Fibroblast of lung (primary cell): ENCODE measurements at places on chromosomes 6 and 20. TPM values are rescaled to one million over a fixed set of nuclear protein-coding genes. Genes with fewer than 3 reads are reported as not detected.

DNA sequence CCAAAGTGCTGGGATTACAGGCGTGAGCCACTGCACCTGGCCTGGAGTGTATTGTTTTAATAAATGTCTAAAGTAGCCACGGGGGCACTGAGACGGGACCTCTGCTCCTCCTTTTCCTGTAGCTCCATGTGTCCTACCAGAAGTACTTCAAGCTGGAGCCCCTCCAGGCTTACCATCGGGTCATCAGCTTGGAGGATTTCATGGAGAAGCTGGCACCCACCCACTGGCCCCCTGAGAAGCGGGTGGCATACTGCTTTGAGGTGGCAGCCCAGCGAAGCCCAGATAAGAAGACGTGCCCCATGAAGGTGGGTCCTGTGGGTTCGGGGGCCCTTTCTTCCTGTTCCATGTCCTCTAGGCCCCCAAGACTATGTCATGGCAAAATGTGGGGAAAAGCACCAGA lies 7.5 kb downstream of the POFUT1 start:
- no peak for DNase-seq

DNA sequence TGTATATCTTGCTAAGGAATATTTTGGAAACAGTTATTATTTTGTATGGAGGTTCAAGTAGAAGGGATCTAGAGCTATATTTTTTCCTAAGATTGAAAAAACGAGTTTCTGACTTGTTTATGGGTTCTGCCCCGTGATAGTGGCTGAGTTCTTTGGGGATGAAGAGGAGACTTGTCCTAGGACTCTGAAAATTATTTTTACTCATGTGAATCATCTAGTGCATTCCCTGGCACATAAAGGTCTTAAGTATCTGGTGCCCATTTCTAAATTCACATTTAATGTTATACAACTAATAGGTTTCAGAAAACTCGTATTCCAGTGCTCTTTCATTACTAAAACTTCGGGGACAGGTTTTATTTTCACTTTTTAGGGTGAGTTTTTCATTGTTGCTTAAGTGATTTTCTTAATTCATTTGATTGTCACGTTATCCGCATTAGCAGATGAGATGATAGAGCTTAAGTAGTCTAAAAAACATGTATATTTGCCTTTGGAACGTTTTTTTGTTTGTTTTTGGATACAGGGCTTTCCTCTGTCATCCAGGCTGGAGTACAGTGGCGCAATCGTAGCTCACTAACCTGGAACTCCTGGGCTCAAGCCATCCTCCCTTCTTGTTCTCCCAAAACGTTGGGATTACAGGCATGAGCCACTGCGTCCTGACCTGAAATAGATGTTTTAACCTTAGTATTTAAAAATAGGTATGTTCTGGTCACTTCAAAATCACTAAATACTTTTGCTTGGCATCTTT lies 2.1 kb downstream of the NFYA start:
- DNase-seq: peak; percentile 7

The OPRL1 gene
- 2.6 and 4.1 TPM in 2 replicates for total RNA-seq

GRCh38 chr6:31462964-31463870 lies 34.7 kb upstream of the MICB start:
- DNase-seq: peak; percentile 73

GRCh38 chr6:79564636-79565035 lies 27.4 kb upstream of the LCA5 start:
- no peak for DNase-seq

- no peak for DNase-seq
These were observed 3.5 kb upstream of the SYNJ2 start for GRCh38 chr6:157978021-157978783.

DNA sequence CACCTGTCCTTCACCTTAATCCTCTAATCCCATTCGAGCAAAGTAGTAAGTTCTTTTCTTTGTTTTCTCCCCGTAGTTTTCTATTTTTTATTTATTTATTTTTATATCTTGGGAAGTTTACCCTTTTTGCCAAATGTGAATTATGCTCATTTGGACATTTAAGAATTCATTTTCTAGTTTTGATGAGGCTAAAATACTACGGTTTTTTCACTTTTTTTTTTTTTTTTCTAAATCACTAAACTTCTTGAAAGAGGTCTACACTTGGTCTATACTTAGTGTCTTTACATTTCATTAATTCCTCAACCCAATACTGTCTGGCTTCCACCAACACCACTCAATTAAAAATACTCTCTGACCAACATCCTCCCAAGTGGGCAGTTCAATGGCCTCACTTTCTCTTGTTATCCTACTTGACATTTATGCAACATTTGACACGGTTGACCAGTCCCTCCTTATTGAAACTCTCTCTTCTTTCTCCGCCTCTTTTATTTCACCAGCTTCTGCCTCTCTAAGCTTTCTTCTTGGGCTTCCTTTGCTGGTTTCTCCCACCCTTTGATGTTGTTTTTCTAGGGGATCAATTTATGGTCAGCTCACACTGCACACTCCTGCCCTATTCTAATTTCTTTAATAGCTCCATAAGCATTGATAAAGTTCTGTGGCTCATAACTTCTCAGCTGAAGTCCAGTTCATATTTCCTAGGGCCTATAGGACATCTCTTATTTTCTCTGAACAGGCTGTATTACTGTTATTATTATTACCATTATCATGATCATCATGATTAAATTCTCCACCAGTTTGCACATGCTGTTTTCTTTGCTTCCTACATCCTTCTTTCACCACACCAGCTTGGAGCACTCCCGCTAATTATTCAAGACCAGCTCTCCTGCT lies 72.6 kb upstream of the CITED2 start:
- DNase-seq: no peak

GRCh38 chr20:2544211-2544610 lies 7.8 kb downstream of the TMC2 start:
- no peak for DNase-seq

- DNase-seq: no peak
These were observed 24.7 kb downstream of the WDR27 start for GRCh38 chr6:169677096-169677495.

DNA sequence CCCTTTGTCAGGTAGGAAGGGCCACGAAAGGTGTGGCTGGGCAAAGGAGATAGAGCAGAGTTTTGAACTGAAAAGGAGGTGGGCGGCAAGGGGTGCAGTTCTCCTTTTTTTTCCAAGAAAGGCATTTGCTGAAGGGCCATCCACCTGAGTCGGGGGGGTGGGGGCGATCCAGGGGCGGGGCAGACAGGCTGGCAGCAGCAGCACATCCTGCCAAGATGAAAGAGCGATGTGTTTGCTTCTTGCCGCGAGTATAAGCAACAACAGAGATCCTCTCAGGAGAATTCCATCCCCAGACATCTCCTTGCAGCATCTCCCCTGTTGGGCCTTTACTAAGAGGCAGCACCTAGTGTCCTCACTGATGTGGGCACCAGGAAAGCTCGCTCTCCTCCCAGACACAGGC lies 516.5 kb downstream of the CD83 start:
- DNase-seq: no peak

- DNase-seq: no peak
These were observed 1.8 kb downstream of the CHMP4B start for GRCh38 chr20:33812908-33813462.

GRCh38 chr20:58583176-58583575 lies 67.9 kb upstream of the STX16 start:
- DNase-seq: peak; percentile 33

GRCh38 chr6:12490904-12491571 lies 200.9 kb downstream of the EDN1 start:
- DNase-seq: peak; percentile 98

The GRM4 gene
- total RNA-seq: under 0.01 TPM in 2 replicates

The MYLK4 gene
- total RNA-seq: 0.26 and 0.33 TPM in 2 replicates

DNA sequence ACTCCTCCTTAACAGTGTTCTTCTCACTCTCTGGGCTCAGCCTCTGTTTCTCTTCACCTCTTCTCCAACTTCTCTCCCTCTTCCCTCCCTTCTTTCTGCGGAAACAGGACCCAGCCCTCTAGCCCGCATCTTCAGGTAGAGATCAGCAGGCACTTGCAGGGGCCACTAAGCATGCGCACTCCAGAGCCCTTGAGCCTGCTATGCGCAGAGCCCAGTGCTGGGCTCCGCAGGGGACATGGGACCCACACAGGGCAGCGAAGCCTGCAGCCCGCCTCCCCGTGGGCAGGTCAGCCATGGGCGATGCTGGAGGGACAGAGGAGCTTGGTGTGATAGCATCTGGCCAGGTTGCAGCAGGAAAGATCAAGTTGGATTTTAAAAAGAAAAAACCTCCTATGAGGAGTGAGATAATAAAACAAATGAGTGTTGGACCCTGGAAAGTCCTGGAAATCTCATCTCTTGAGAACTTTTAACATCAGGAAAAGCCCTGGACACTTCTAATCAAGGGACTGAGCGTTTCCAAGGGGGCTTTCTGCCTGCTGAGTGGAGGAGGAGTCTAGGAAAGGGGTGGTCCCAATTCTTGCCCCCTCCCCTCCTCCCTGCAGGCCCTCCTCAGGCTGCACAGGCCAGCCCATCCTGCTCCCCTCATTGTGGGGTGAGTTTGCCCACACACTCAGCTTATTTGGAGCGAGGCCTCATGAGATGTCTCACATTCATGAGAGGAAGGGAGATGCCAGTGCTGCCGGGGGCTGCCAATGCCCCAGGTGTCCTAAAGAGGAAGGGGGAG lies 71.9 kb downstream of the MDGA1 start:
- DNase-seq: no peak

DNA sequence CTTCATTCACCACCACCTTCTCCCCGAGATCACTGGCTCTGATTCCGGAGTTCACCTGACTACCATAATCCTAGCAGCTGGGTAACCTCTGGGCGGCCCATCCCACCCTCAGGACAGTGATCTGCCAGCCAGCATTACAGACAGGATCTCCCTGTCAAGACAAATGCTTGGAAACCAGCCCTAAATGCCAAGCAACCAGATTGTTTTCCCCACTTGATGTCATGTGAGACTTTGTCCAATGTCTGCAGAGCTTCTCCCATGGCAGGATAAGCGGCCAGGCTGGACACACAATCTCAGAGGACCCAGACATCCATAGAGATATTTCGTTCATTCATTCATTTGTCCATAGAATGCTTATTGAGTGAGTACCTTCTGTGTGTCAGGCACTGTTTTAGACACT lies 32.5 kb downstream of the PDYN start:
- DNase-seq: no peak

The TMEM74B gene
- total RNA-seq: not detected in 2 replicates

The MAFB gene
- 3.0 and 7.7 TPM in 2 replicates for total RNA-seq

GRCh38 chr20:9211016-9211760 lies 142.3 kb downstream of the PLCB4 start:
- no peak for DNase-seq

DNA sequence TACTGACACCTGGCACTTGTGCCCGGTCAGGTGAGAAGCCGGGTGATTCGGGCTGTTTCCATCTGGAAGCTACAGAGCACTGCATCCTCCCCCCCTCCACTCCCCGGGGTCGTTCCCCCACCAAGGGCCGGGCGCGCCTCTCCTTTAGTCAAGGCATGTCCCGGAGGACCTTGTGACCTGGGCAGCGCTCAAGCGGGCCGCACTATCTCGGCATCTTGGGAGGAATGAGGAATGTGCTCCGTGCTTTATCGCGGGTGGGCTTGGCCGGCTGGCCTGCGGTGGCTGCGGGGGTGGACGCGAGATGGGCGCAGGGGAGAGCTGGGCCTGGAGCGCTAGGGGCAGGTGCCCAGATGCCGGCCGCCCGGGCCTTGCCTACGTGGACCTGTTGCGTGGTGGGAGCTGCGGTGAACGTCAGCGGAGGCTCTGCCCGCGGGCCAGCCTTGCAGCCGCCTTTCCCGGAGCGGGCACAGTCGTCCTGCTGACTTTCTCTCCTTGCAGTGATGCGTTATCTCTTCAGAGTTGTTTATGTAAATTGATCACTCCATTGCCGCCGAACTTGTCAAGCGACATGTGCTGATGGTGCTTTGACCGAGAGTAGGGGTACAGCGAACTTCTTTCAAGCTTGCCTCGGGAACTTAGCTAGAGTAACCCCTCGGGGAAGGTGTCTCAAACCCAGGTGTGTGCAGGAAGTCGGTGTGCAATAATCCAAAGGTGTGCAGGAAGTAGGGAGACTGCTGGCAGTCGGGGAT lies 1.1 kb downstream of the LRRC1 start:
- DNase-seq: peak; percentile 47

DNA sequence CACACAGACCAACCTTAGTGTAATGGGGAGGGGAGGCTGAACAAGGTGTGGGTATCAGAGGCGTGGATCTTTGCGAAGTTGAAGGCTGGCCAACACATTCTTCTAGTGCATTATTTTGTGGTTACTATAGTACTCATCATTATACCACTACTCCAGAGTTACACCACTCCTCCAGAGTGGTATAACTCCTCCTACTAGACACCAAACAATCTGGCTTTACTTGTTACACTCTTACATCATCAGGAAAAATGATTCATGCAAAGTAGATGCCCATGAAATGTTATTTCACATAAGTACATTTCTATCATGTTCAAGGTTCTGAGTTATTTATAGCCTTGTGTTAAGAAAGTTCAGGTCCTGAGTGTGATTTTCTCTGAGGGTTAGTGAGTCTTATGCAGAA lies 443.1 kb upstream of the OPRM1 start:
- peak; percentile 37 for DNase-seq

DNA sequence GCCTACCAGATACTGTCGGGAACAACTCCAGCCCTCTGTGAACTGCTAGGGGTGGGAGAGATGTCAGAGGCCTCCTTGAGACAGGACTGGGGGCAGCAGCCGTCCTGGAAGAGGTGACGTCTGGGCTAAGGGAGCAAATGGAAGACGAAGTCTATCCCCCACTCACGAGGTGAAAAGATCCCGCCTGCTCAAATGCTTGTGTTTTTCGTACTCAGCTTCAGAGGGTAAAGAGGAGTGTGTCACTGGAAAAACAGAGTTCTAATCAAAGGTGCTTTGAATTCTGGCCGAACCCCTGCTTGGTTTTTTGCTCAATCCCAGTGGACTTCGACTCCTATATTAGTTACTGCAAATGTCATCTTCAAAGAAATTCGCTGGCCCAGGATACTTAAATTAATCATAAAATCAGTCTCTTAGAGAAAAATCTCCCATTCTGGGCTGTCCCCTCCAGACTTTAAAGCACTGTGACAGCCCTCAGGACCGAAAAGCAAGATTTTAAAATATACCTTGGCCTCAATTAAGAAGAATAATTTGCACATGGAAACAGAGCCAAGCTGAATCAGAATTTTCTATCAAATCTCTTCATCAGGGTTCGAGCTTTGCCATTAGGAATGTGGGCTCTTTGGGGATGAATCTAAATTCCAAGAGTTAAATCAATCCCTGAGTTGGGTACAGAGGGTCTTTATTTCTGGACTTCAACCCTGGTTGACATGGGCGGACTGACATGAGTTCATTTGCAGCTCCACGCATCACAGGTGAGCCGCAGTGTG lies 61.8 kb upstream of the AFDN start:
- DNase-seq: no peak

The KCNQ5 gene
- 4.6 and 4.9 TPM in 2 replicates for total RNA-seq

The SLPI gene
- 0.17 and 0.77 TPM in 2 replicates for total RNA-seq

GRCh38 chr6:14734052-14734415 lies 511.8 kb upstream of the JARID2 start:
- peak; percentile 20 for DNase-seq
